ENCODE measurements at places on chromosomes 7 and 10.

- no peak for DNase-seq
These were observed 72.5 kb upstream of the GPR158 start for GRCh38 chr10:25102147-25102822.

DNA sequence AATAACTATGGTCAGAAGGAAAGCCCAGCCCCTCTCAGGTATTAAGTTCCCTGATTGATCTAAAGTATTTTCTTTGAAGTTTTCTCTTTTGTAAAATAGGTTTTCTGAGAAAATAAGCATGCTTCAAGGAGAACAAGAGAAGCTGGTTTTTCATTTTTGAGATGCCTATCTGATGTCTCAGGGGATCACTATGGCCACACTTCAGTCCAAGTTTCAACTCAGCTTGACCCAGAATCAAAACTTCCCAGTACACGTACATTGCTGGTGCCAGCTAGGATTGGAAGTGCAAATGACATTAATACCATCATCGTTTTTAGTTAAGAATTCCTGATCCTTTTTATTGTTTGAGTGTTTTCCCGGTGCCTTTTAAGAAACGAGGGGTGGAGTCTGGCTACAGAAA lies 7.2 kb downstream of the ITIH5 start:
- no peak for DNase-seq

DNA sequence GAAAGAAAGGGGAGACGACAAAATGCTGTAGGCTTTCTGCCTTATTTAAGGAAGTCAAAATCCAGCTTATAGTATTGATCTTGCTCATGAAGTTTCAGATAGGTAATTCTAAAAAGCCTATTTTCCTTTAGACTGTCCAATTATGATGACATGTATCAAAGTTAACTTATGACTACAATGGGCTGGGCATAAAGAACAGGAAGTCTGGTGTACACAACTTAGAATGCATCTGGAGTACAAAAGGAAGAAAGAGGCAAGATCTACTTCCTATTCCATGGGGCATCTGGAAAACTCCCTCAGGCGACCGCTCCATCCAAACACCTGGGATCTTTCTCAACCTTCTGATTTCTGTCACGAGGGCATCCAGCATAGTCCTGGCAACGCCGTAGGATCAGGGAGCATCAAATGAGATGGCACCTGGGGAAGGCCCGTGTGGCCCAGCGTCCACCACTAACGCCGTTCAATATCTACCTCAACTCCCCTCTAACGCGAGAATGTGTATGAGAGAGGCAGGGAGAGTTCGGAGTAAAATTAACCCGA lies 512 bp downstream of the FAM24B start:
- no peak for DNase-seq

GRCh38 chr7:53015463-53015862 lies 20.0 kb upstream of the POM121L12 start:
- no peak for DNase-seq

GRCh38 chr10:98240524-98240923 lies 27.5 kb downstream of the LOXL4 start:
- DNase-seq = no peak

- no peak for DNase-seq
These were observed 11.9 kb upstream of the LRRC72 start for GRCh38 chr7:16514729-16515128.

DNA sequence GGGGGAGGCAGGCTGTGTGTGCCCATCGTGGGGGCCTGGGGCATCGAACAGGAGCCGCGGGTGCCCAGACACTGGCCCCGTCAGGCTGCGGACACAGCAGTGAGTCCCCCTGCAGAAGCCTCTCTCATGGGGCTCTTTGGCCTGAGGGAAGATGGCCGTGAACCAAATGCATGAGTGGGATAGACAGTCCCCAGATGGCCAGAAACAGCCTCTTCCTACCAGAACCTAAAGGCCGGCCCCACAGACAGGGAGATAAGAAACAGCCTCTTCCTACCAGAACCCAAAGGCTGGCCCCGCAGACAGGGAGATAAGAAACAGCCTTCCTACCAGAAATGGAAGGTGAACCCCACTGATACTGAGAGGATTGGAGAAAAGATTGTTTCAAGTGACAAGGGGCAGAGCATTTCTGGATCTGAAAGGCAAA lies 16.6 kb downstream of the IDI2 start:
- no peak for DNase-seq

- no peak for DNase-seq
These were observed 1.2 kb upstream of the TMEM178B start for GRCh38 chr7:141072548-141073172.

- no peak for DNase-seq
These were observed 256.9 kb upstream of the MBL2 start for GRCh38 chr10:53029449-53029848.

DNA sequence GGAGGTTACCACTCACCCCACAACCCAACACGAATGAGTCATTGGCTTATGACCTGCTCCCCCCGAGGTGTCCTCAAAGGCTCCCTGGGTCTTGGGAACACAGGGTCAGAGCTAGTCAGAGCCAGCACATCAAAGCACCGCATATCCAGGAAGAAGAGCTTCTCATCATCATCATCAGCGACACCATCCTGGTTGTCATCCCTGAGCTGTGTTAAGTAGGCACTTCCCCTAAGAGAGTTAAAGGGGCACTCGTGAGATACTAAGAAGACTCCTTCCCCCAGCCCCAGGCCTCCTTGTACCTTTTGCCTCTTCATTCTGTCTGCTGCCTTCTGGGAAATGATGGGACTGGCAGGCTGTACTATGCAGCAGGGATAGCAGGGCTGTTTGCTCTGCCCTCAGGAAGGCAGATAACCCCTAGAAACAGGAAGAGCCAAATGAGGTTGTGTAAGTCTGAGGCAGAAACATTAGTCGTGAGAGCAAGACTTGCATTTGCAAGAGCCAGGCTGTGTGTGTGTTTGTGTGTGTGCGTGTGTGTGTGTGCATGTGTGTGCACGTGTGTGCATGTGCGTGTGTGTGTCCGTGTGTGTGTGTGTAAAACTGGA lies 11.1 kb upstream of the CPA1 start:
- no peak for DNase-seq

GRCh38 chr7:156780724-156781455 lies 112.1 kb downstream of the LMBR1 start:
- DNase-seq = no peak

- DNase-seq = no peak
These were observed 47.5 kb downstream of the GSDME start for GRCh38 chr7:24709585-24710360.
